GM23248 (cell line): ENCODE measurements at places on chromosomes 12 and 14. TPM values are rescaled to one million over a fixed set of nuclear protein-coding genes. Genes with fewer than 3 reads are reported as not detected.

The ZNF384 gene
- polyA plus RNA-seq, result 23.6 and 26.0 TPM in 2 replicates

- no peaks in the 10 kb centered on the region for H3K36me3 ChIP-seq
- peak; percentile 33 for DNase-seq
- H3K27ac ChIP-seq, result no peak overlapping the region
- H3K27me3 ChIP-seq, result no peaks in the 10 kb centered on the region; the same call in 1 of the 2 replicates
- no peaks in the 10 kb centered on the region for H3K4me1 ChIP-seq
Observed at GRCh38 chr12:117042171-117042842, 56.9 kb downstream of the TESC start.

GRCh38 chr14:95939335-95939734 is 62.7 kb downstream of the TUNAR start:
- DNase-seq, result no peak
- H3K36me3 ChIP-seq, result no peaks in the 10 kb centered on the region
- H3K4me1 ChIP-seq, result no peaks in the 10 kb centered on the region
- no peak overlapping the region for H3K4me3 ChIP-seq
- no peaks in the 10 kb centered on the region for H3K27me3 ChIP-seq

DNA sequence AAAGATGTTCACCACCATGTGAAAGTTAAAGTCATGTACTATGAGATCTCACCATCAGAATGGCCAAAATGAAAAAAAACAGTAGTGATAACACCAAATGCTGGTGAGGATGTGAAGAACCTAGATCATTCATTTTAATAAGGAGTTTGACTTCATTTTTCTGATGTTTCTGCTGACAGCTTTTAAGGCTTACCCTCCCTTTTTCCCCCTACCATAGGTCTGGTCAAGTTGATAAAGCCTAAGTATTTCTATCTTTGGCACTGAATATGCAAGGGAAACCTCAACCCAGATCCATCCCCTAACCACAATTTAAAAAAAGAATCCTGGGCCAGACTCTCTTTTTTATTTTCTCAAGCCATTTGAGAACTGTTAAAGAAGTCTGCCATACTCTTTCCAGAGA is 689.6 kb upstream of the FOXG1 start:
- DNase-seq, result no peak
- H3K4me3 ChIP-seq, result no peak overlapping the region
- no peaks in the 10 kb centered on the region for H3K27me3 ChIP-seq
- no peaks in the 10 kb centered on the region for H3K4me1 ChIP-seq
- no peak overlapping the region for H3K27ac ChIP-seq
- no peaks in the 10 kb centered on the region for H3K36me3 ChIP-seq

The GPRC5D gene
- not detected in 2 replicates for polyA plus RNA-seq
